ENCODE measurements at places on chromosomes 16 and 17.

DNA sequence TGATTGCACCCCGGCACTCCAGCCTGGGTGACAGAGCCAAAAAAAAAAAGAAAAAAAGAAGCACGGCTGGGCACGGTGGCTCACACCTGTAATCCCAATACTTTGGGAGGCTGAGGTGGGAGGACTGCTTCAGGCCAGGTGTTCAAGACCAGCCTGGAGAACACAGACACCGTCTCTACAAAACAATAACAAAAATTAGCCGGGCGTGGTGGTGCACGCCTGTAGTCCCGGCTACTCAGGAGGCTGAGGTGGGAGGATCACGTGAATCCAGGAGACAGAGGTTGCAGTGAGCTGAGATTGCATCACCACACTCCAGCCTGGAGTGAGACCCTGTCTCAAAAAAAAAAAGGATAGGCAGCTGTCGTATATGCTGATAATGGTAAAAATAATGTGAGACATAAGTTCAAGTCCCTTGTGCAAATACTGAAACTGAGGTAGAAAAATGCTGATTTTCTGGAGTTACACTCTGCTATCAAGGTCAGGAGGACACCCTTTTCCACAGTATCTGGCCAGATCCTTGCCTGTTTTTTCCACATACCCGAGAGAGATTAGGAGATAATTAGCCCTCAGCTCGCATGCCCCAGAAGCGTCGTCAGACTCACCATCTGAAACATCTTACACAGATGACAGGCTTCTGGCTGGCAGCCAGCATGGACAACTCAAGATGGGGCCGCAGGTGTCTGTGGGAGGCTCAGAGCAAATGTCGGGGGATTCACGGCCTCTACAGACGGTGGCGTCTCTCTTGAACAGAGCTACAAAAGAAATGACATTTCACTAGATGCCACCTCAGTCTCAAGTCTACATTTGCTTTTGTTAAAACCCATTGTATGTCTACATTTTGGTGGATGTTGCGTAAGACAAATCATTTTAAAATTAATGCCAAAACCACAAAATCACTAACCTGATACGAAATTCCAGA is 36.8 kb downstream of the WDR45B start:
- no peak for DNase-seq

GRCh38 chr17:19642373-19642893 is 6.1 kb upstream of the ALDH3A2 start:
- no peak for DNase-seq

DNA sequence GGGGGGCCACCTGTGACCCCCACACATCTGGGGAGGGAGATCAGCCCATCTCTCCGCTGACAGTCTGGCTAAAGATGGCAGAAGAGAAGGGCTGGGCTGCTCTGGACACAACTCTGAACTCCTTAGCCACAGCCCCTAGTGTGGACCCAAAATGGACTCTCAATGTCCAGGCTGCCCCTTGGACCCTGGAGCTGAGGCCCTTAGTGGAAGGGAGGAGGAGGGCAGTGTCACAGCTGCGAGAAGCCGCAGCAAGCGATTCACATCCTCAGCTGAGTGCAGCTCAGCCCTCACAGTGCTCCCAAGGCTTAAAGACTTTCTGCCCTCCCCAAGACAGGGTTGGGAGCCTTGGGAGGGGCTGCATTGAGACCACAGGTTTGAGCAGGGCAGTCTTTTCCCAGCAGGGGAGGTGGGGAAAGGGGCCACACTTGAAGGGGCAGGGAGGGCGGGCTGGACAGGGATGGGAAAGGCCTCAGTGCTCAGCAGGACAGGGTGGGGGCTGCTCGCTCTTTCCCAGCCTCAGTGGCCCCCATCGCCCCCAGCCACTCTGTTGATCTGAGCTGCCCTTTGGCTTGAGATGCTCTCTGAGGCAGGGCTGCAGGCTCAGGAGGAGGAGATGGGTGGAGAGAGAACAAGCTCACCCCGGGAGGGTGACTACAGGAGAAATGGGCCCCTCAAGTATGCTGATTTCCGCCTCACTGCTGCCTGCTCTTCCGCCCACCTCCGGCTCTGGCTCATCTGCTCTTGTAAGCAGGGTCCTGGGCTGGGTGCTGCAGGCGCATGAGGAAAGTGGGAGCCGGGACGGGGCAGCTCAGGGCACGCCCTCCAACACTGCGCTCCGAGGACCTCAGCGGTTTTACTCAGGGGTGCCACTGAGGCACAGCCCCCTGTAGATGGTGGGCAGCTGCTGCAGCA is 50.9 kb upstream of the MTSS2 start:
- DNase-seq: no peak

DNA sequence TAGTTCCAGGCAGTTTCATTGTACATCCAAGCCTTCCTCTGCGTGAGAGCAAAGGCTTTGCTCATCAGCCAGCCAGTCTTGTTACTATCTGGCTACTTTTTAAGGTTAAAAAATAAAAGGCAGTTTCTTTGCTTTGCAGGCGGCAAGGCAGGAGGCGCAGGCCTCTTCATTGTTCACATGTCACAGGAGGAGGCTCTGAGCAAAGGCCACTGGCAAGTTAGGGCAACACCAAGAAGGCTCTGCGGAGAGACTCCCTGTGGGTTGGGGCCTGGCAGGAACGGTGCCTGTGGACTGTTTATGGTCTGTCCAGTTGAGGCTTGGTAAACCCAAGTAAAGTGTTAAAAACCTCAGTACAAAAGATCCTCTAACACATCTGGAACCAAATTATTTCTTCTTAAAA is 3.9 kb upstream of the NT5C start:
- no peak for DNase-seq

DNA sequence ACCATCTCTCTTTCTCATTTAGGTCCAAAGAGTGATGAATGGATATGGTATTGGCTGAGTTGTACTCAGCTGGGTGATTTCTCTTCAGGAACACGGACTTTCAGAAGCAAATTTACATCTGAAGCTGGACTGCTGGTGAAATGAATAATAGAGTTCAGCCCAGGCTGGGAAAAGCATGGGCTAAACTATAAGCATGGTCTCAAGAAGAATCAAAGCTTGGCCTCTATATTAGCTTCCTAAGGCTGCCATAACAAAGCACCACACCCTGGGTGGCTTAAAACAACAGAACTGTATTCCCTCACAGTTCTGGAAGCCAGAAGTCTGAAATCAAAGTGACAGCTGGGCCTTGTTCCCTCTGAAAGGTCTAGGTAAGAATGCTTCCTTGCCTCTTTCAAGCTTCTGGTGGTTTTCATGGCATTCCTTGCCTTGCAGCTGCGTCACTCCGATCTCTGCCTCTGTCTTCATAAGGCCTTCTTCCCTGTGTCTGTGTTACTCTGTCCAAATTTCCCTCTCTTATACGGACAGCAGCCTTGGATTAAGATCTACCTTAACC is 89.8 kb upstream of the CES5A start:
- DNase-seq: no peak

- DNase-seq: peak; percentile 38
These were observed 2.6 kb downstream of the HNF1B start for GRCh38 chr17:37742116-37742761.

GRCh38 chr16:20826039-20826566 is 19.8 kb downstream of the REXO5 start:
- DNase-seq: no peak

GRCh38 chr17:40995116-40995515 is 1.2 kb upstream of the KRTAP3-3 start:
- DNase-seq: no peak

DNA sequence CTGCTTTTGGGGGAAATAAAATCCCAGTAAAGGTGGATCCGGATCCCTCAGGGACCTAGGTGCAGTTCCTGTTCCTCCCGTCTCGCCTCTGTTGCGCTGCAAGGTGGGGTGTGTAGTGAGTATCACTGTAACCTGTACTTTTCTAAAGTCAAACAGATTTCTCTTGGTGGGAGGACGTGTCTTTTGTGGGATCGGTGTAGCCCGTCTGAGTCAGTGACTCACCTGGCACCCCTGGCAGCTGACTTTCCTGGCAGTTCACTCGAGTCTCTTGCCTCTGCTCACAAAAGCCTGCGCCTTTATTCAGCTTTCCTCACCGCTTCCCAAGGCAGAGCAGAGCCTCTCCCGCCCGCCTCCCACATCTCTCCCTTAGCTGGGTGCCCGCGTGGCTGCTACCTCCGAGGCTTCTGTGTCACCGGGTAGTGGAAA is 85.7 kb downstream of the CMIP start:
- DNase-seq: peak; percentile 25

GRCh38 chr17:78267253-78268073 is 36.0 kb downstream of the TMEM235 start:
- no peak for DNase-seq

DNA sequence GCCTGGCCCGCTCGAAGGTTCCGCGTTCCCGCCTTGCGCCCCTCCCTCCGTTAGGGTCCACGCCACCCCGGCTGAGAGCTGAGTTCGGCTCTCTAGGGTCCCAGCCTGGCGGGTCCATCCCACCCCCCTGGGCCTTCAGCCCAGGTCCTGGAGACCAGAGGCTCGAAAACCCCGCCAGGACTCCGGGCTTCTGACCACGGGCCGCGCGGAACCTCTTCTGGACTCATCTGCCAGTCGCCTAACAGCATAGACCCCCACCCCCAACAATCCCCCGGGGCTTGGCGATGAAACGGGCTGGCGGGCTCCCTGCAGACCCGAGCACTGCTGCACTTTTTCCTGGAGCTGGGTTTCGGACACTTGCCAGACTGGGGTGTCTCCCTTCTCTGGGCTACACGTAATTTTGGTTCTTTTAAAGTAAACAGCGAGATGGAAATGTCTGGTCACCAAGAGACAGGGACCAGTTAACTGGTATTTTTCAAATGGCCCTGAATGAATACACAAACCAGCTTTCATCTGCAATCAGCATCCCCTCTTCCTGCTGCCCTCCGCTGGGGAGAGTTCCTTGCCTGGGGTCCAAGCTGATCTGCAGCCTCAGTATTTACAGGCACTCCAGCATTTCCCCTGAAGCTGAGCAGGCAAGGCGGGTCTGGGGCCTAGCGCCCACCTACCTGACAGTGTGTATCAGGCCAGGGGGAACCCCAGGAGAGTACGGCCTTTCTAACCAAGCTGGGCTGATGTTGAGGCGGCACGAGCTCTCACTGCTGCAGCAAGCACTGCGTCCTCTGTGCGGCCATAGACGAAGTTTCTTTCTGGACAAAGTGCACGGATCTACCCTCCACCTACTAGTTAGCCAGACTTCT is 639 bp upstream of the TRIM65 start:
- DNase-seq: no peak

GRCh38 chr16:48536614-48537200 is 73.3 kb downstream of the N4BP1 start:
- DNase-seq: no peak

DNA sequence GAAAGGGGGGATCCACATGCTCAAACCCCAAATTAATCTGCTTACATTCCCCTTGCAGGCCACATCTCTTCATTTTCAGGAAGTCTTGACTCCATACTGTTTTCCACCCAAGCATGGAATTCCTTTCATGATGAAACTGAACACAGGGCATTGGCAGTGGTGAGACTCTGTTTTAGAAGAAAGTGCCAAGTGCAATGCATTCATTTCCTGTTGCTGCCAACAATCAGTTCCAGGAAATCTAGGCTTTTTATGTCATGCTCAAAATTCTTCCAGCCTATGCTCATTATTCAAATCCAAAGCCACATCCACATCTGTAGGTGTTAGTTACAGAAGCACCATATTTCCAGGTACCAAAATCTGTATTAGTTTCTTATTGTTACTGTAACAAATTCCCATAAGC is 4.1 kb downstream of the CCL2 start:
- peak; percentile 59 for DNase-seq

DNA sequence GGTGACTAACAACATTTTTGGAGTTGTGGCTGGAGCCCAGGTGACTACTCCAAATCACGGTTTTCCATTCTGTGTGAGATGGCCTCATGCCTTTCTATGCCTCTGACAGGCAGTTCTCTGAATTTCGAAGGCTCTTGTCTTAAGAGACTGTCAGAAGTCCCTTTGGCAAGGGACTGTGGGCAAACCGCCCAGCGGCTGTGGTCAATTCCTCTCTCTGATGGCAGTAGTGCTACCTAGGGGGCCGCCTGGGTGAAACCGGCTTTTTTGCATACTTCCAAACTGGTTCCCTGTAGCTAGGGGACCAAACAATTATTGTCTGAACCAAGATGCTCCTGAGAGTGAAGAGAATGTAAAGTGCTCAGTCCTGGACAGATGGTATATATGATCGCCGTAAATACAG is 86.3 kb downstream of the SDR42E1 start:
- peak; percentile 73 for DNase-seq

GRCh38 chr17:61669522-61669921 is 78.5 kb upstream of the NACA2 start:
- DNase-seq: no peak

- DNase-seq: peak; percentile 3
These were observed 201.1 kb upstream of the MAF start for GRCh38 chr16:79801646-79802045.

- DNase-seq: no peak
These were observed 16.8 kb upstream of the PABPN1L start for GRCh38 chr16:88883117-88883895.

- no peak for DNase-seq
These were observed 181.2 kb upstream of the COX10 start for GRCh38 chr17:13888056-13888609.

DNA sequence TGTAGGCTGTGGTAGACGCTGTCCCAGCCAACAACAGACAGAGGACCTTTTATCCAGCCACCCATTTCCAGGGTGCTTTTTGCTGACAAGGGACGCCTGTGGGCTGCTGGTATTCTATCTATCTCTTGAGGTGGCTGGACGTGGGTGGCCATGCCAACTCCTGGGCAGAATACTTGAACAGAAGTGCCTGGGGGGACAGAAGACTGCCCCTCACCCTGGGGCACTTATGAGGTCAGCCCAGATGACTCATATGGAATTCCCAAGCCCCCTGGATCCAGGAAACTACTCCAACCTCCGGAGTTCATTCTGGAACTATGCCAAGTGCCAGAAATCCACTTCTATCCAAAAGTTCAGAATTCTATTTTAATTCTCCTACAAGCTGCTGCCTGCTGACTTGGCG is 61.3 kb downstream of the CDRT4 start:
- DNase-seq: peak; percentile 52

- no peak for DNase-seq
These were observed 269.5 kb upstream of the N4BP1 start for GRCh38 chr16:48879223-48880122.

DNA sequence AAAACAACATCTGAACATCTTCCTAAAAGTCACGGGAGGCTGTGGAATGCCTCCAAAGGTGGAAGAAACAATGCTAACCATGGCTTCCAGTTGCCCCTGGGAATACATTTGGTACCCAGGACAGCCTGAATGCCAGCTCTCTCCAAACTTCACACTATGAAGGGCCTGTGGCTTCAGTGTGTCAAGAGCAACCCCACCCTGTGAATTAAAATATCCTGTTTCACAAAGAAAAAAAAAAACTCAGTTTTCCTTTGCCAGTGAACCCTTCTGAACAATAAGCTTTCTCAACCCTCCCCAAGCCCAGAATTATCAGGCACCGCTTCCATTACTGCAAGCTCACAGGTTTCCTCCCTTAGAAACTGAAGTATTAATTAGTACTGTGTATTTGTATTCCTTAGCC is 69.8 kb downstream of the SLC39A11 start:
- no peak for DNase-seq

DNA sequence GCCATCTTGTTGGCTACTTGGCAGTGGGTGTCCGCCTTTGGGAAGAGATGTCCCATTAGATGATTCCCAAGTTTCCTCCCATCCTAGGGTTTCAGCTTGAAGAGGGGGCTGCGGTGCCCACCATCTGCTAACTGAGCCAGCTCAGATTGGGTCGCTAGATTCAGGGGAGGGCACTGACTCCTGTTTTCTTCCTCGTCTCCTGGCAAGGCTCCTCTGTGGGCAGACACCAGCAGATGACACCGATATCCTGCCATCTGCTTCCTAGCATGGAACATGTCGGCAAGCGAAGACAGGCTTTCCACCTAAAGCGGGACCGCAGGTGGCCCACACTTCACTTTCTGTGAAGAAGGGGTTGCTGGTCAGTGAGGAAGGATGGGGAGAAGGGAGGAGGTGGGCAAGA is 27.3 kb downstream of the C17orf75 start:
- DNase-seq: no peak

- DNase-seq: no peak
These were observed 154.7 kb downstream of the KCNJ12 start for GRCh38 chr17:21530841-21531240.

Data from M059J (cell line).